NCI-H1694 (cell line): ENCODE measurements at places on chromosomes 2 and 18.

GRCh38 chr2:128279786-128280157 is 38.9 kb downstream of the HS6ST1 start:
- DNase-seq: no peak

- no peak for DNase-seq
Measured at GRCh38 chr18:73563345-73563744, 584.3 kb downstream of the FBXO15 start.

DNA sequence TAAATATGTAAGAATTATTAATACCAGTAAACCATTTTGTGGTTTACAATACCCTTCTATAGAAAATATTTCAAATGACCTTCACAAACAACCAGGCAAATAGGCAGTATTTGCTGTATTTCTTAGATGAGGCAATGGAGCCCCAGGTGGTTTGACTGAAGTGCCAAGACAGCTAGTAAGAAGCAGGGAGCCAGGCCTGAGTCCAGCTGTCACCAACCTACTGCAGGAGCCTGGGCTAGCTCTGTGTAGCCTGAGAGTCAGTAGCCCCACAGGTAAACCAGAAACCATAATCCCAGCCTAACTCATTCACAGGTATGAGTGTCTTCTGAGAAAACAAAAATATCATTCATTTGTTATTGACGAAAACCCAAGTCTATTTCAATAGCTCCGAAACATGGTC is 45.6 kb downstream of the TRIB2 start:
- DNase-seq: no peak

DNA sequence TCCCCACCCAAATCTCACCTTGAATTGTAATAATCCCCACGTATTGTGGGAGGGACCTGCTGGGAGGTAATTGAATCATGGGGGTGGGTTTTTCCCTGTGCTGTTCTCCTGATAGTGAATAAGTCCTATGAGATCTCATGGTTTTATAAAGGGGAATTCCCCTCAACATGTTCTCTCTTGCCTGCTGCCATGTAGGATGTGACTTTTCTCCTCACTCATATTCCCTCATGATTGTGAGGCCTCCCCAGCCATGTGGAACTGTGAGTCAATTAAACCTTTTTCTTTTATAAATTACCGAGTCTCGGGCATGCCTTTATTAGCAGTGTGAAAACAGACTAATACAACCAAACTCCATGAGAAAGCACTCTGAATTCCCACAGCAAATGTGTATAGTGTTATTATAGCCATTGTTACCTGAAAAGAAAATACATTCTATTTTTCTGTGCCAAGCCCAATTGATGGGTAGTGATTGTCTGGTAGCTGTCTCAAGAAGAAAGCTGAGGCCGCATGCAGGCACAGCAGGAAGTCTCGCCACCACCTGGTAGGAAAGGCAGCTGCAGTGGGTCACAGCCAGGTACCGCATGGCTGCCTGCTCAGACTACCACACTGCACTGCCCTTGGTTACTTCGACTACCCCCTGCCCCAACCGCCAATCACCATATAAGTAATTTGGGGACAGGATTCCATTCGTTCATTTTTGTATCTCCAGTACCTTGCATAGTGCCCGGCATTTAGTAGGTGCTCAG is 10.3 kb upstream of the ZBTB7C start:
- DNase-seq: no peak

- no peak for DNase-seq
Measured at GRCh38 chr2:120435671-120436459, 89.9 kb downstream of the INHBB start.

GRCh38 chr18:44128365-44128764 is 552.3 kb upstream of the SETBP1 start:
- DNase-seq: no peak

GRCh38 chr2:95225658-95226057 is 18.3 kb downstream of the ZNF892 start:
- no peak for DNase-seq

GRCh38 chr2:46942143-46942526 is 26.5 kb upstream of the MCFD2 start:
- DNase-seq: no peak

GRCh38 chr18:73895701-73896100 is 251.9 kb downstream of the FBXO15 start:
- DNase-seq: no peak

DNA sequence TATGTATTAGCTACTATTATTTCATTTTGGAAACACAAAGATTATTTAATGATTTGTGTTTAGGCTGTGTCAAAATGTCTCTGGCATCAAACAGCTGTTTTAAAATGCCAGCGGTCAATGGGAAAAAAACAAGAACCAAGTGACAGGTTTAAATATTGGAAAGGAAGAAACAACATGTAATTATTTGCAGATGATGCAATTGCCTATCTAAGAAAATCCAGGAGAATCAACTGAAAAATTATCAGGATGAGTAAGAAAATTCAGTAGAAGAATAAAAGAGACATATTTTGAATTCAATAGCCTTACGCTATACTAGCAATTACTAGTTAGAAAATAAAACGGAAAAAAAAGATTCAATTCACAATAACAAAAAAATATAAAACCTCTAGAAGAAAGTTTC is 51.6 kb downstream of the HNRNPLL start:
- no peak for DNase-seq

DNA sequence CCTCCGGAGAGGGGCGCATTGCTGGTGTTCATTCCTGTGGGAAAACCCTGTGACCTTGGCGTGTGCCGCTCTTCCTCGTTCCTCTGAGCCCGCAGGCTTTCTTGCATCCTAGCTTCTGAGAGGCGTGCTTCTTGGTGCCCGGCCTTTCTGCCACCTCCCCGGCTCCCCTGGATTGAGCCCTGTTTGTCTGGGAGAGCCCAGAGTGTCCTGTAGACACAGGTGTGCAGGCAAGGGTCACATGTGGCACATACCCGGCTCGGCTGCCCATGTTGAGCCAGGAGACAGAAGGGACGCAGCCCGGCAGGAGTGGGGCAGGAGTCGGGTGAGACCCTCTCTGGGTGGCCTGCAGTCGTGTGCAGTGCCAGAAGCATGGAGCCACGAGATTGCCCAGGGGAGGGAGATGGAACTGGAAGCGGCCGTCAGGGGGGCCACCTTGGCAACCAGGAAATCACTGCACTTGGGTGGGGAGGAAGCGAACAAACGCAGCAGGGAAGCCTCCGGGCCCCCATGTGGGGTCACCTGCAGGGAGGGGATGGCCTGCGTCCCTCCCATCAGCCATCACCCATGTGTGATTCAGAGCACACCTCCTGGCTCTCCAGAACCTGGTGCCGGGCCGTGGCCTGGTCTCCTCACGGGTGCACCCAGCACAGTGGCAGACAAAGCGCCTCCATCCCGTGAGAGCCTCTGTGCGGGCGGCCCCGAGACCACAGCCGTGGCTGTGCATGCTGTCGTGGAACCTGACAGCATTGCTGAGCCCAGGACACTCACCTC is 92.9 kb downstream of the SH3BP4 start:
- no peak for DNase-seq

- DNase-seq: no peak
Measured at GRCh38 chr2:219022041-219022440, 19.3 kb downstream of the CFAP65 start.

GRCh38 chr2:203711399-203711798 is 5.0 kb downstream of the CD28 start:
- DNase-seq: no peak

GRCh38 chr18:35343936-35344735 is at the start of gene ZNF24:
Gene ZNF24 (minus strand): TSS chr18:35344420. CDS start chr18:35340650, 3,770 bp downstream.
- peak; percentile 72 for DNase-seq

- peak; percentile 66 for DNase-seq
Measured at GRCh38 chr2:168119515-168120141, 127.8 kb downstream of the STK39 start.

GRCh38 chr2:180905002-180905401 is 75.4 kb upstream of the UBE2E3 start:
- no peak for DNase-seq
